HL-60 (cell line): ENCODE measurements at places on chromosomes 2 and 18.

DNA sequence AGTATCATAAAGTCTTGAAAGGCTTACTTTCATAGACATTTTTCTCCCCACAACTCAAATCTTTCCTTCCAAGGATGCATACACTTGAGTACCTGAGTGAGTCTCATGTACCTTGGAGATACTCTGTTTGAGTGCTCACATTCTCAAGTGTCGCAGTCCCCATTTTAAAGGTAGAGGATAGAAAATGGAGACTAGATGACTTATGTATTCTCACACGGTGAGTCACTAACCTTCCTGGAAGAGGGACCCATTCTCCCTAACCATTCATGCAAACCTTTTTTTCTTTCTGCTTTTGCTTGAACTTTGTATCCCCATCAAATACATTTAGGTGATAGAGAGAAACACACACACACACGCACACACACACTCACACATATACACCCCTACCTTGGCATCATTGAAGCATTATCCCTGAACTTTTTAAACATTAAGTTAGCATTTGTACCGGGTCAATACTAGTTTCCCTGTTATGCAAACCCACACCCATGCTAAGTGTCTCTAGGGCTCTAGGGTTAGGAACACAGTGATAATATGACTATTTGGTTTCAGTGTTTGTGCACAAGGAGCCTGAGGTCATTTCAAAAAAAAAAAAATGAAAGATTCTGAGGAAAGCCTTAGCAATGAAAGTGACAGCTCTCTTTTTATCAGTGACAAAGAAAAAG is 236.2 kb downstream of the IKZF2 start:
- DNase-seq: no peak

DNA sequence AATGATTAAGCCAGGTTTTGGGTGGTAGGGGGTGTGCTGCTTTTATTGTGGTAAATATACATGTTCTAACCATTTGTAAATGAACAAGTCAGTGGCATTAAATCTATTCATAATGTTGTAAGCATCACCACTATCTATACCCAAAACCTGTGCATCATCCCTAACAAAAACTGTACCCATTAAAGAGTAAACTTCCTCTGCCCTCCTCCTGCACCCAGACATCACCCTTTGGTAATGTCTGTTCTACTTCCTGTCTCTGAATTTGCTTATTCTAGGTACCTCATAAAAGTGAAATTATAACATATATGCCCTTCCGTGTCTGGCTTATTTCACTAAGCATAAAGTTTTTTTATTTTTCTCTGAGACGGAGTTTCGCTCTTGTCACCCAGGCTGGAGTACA is 14.1 kb downstream of the RIF1 start:
- no peak for DNase-seq

GRCh38 chr2:86445436-86445835 is 4.3 kb downstream of the KDM3A start:
- no peak for DNase-seq

- DNase-seq: no peak
These were observed 105.9 kb upstream of the HS6ST1 start for GRCh38 chr2:128424406-128425171.
